ENCODE measurements at places on chromosomes 11 and 22.

DNA sequence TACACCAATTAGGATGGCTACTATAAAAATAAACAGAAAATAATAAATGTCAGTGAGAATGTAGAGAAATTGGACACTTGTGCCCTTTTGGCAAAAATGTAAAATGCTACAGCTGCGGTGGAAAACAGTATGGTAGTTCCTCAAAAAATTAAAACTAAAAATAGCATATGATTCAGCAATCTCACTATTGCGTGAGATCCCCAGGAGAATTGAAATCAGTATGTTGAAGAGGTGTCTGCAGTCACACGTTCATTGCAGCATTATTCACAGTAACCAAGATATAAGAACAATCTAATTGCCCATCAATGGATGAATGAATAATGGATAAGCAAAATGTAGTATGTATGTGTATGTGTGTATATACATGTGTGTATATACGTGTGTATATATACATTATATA lies 6.8 kb downstream of the OR52N2 start:
- DNase-seq = no peak

GRCh38 chr11:118529584-118530175 lies 1.3 kb upstream of the TMEM25 start:
- no peak for DNase-seq

DNA sequence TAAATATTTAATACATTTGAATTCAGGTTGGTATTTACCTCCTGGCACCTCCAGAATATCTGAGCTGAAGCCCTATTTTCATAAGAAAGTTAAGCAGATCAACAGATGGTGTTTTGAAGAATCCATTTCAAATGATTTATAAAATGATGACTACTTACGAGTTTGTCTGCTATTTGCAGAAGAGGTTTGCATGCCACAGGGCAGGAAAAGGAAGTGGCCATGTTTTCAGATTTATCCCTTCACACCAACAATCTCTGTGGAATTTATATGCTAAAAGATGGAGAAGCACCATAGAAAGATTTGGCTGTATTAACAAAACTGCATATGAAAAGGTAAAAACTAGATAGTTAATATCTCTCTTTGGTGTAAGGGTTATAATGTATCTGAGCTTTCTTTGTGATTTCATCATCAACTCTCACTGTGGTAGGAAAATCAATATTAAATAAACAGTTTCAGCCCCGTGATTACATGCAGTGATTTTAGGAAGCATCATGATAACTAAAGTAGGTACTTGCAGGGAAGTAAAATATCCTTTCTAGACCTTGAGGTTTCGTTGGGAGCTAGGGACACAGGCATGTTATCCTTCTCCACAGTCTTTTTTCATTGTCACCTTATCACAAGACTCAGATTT lies 2.6 kb downstream of the BMAL1 start:
- DNase-seq = no peak

DNA sequence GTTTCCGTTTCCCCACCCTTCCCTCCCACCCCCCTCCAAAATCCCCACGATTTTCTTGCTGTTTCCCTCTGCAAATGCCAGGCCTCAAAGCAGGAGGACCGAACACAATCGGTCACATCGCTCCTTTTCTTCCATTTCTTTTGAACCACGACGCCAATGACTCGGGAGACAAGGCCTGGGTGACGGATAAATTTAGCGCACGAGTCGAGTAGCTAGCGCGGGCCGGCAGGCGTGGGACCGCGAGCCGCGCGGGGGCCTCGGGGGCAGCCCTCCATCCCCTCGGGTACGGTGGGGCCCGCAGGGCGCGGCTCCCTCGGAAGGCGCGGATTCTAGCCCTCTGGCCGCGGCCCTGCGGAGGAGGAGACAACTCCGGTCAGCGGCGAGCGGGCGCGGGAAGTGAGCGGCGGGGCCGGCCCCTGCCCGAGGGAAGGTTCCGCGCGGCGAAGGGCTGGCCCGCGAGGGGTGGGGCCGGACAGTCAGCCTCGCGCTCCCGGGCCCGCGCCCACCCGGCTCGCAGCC lies 414 bp downstream of the JOSD1 start:
- DNase-seq = no peak

DNA sequence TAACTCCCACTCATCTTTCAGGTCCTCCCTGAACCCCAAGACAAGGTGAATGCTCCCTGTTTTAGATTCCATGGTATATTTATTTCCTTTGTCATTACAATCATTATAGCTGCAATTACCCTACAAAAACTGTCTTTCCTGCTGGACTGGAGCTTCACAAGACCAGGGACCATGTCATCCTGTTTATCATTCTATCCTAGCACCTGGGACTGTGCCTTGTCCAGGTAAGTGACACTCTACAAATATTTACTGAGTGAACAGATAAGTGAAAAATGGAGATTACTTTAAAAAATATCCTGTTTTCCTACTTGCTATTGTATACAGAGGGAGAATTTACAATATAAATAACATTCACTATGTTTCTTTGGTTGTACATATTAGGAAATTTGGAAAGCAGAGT lies 22.5 kb upstream of the ELF5 start:
- no peak for DNase-seq

GRCh38 chr11:78551066-78551465 lies 23.6 kb downstream of the NARS2 start:
- no peak for DNase-seq

- DNase-seq = no peak
Measured at GRCh38 chr11:47854667-47855066, 6.5 kb upstream of the NUP160 start.

- no peak for DNase-seq
Measured at GRCh38 chr11:133948711-133949110, 8.1 kb downstream of the IGSF9B start.

- no peak for DNase-seq
Measured at GRCh38 chr22:20213833-20214708, 54.0 kb downstream of the RTN4R start.

DNA sequence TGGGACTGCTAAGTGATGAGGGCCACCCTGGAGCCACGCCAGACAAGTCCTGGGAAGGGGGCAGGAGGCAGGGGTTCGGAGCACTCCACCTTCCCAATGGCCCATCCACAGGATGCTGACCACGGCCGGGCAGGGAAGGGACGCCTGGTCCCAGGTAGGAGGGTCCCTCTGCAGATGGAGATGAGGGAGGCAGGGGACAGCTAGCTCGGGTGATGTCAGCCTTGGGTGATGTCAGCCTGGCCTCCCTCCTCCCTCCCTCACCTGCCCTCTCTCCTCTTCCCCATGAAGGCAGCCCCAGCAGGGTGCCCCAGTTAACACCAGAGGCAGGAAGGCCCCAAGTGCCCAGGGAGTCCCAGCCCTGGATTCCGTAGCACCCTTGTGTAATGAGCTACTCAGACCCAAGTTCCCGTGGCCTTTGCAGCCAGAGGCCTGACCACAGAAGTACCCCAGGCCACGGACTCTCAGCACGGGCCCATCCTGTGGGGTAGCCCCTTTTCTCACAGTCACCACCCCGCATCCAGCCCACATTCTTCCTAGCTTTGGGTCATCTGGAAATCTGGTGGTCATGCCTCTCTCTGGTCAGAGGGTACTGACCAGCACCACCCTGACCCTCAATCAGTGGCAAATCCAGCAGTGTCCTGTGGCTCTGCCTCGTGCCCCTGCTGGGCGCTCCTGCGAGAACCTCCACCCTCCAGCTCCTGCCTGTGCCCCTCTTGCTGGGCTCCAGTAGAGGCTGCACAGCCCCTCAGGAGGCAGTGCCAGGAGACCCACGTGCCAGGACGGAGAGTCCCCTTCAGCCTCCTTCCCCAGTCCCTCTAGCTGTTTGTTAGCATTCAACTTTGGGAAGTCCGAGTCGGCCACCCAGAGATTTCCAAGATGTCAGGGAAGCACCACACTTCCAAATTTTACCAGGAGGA lies 47.4 kb downstream of the SHANK2 start:
- DNase-seq = no peak

GRCh38 chr11:133619397-133619796 lies 87.1 kb upstream of the OPCML start:
- no peak for DNase-seq

GRCh38 chr11:15028379-15028778 lies 45.0 kb upstream of the CALCB start:
- no peak for DNase-seq

DNA sequence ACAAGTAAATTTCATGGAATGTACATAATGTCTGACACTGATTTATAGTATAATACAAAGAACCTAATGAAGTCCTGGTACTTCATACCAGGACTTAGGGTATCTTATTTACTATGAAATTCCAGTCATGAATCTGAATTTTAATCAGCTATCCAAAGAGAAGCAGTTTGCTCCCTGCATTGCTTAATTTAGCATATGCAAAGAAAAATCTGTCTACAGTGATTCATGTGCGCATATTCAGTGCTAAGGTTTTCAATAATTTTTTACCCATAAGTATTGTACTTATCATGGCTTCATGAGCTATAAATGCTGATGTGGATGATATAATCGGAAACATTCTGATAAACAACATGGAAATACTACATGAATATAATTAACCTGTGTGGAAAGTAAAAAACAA lies 185.6 kb upstream of the ARHGAP42 start:
- no peak for DNase-seq

DNA sequence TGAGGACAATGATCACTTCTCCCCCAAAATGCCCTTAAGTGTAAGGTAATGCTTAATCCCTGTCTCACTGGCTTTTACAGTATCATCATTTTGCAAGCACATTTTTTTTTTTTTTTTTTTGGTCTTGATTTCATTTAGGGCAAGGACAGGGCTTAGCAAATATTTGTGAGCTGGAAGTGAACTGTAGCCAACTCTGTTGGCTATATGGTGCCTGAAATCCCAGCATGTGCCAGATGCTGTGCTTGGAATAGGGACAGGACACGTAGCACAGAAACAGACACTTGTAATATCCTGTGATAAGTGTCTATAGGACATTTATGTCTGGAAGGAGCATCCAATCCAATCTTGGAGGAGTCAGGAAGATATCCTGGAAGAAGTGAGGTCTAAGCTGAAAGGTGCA lies 198.3 kb downstream of the NAV2 start:
- no peak for DNase-seq

DNA sequence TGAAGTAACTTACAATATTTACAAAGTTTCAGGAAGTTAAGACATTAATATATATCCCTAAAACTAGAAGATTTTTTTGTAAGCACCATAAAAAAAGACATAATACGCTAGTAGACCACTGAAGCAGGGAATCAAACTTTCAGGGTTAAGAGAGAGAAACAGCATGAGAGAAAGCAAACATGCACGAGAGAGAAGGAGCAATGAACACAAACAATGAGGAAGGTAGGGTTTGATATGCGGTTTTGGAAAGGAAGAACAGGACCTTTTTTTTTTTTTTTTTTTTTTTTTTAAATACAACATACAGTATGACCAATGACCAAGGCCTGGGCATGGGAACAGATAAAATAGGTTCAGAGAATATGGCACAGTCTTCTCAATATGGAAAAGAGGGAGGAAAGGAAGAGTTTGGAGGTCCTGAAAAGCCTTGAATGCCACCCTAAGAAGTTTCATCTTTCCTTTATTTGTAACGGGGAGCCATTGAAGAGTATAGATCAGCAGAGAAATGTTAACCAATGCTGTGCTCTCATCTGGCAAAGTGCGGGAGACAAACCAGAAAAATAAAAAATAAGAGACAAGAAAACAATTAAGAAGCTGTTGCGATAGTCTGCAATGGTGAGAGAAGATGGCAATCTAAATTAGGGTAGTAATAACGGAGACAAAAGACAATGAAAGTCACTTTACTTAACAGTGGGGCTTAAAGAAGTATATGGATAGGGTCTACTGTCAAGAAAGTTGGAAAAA lies 101.0 kb downstream of the USP35 start:
- DNase-seq = no peak

DNA sequence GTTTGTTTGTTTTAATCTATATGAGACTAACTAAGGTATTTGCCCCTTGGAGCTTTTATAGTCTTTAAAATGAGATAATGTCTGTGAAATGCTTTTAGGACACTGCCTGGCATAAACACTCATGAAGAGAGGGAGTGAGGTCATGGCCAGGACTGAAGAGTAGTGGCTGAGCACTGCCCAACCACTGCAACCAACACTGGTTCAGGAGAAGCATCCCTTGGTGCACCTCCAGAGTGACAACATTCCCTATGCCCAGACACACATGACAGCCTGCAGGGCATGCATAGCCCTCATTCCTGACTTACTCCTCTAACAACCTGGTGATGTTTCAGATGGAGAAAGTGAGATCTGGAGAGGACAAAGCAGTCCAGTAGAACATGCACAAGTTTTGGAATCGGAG lies 36.1 kb downstream of the ME3 start:
- DNase-seq = no peak

GRCh38 chr11:76579056-76579751 lies 91.3 kb downstream of the LRRC32 start:
- no peak for DNase-seq

- no peak for DNase-seq
Measured at GRCh38 chr11:19244621-19245020, 3.9 kb upstream of the E2F8 start.

DNA sequence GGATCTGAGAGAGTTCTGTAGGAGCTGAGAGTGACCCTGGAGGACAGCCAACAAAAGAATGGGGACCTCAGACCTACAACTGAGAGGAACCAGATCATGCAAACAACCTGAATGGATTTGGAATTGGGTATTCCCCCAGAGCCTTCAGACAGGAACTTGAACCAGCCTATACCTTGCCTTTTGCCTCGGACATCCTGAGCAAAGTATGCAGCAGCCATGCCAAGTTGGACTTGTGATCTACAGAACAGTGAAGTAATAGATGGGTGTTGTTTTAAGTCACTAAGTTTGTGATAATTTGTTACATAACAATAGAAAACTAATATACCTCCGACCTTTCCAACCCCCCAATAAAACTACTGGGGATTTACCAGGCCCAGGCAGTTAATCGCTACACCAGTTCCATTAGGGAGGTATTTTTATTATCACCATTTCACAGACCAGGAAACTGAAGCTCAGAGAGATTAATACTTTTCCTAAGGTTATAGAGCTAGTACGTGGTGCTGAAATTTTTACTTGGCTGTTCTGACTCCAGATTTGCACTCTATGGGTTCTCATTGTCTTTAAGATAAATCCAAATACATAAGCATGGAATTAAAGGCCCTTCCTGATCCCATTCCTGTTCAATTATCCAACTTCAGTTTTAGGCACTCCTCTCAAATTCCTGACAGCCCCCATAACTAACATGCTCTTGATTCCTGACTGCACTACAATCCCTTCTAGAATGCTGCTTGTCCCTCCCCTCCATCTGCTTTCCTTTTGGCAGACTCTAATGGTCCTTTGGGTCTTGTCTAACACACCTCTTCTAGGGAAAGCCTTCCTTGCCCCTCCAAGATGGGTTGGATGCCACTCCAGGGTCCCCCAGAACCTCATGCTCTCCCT lies 1.7 kb upstream of the RASSF10 start:
- no peak for DNase-seq

- no peak for DNase-seq
Measured at GRCh38 chr11:561148-562003, 606 bp downstream of the RASSF7 start.
